Stimulated activated CD4-positive, alpha-beta T cell treated with anti-CD3 and anti-CD28 coated beads, Interleukin-12 subunit alpha, Interleukin-12 subunit beta, amount 100 ng/mL, for 24 hours (primary cell): ENCODE measurements at places on chromosomes 5 and 9.

- no peak for DNase-seq
These were observed 9.3 kb downstream of the CCNI2 start for GRCh38 chr5:132756542-132756941.

DNA sequence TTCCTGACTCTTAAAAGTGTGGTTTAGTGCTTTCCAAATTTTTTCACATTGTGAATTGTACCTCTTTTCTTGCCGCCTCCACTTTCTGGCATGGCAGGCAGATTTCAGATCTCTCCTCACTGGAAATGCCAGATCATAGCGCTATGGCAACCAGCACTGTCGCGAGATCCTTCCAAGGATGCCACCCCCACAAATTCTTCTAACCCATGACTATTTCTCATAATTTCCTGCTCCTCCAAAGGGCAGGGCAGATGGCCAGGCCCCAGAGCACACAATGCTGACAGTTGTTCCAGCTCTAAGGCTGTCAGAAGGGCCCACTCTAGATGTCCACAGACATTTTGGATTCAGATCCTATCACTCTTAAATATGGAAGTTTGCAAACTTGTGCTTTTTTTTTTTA is 446.2 kb upstream of the RIOK2 start:
- DNase-seq = no peak

- no peak for DNase-seq
These were observed 21.3 kb upstream of the ANKRD34B start for GRCh38 chr5:80591352-80591751.

- DNase-seq = no peak
These were observed 42.7 kb downstream of the COL5A1 start for GRCh38 chr9:134684375-134684723.

DNA sequence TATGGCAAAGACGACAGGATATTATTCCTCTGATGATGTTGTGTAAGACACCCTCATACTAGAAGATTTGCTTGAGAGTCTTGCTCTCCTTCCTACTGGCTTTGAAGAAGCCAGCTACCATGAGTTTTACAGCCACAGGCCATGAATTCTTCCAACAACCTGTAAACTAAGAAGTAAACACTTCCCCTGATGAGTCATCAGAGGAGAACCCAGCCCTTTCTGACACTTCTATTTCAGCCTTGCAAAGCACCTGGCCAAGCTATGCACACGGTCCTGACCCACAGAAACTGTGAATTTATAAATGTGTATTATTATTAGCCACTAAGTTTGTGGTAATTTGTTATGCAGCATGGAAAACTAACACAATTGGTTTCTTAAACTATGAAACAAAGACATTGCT is 288.8 kb upstream of the ADAMTSL1 start:
- DNase-seq = no peak
